ENCODE measurements at places on chromosomes 16 and 17.

DNA sequence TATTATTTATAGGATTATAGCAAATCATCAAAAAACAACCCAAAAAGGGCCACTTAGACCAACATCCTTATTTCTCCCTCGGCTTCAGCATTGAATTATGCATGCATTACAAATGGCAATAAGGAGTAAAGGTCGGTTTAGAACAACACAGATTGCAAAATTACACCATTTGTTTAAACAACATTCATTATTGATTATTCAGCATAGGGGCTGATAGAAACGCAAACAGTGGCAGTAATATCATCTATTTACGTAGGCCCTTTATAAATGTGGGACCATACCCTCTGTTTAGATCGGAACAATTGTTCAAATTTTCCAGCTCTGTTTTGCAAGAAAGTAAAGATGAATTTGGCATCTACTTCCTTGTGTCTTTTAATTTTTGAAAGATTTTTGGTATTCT lies 153.3 kb downstream of the WWOX start:
- no peak for DNase-seq

- DNase-seq, result no peak
These were observed 154.2 kb upstream of the CDH8 start for GRCh38 chr16:62190426-62190825.

DNA sequence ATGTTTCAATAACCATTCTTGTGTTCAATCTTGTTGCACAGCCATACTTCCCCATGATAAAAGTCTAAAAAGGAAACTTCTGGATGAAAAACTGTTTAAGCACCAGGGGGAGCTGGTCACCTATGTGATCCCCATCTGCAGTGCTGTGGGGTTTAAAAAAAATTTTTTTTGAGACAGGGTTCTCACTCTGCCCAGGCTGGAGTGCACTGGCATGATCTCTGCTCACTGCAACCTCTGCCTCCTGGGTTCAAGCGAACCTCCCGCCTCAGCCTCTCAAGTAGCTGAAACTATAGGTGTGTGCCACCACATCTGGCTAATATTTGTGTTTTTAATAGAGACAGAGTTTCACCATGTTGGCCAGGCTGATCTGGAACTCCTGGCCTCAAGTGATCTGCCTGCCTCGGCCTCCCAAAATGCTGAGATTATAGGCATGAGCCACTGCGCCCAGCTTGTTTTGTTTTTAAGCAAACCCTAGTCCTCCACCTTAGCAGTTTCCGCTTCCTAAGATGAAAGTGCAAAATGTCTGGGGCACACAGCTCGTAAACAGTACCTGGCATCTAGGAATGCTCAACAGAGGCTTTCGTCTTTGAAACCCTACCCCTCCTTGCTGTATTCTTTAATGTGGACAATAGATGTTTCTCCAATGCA lies 25.4 kb downstream of the DNAJA2 start:
- DNase-seq, result peak; percentile 21

DNA sequence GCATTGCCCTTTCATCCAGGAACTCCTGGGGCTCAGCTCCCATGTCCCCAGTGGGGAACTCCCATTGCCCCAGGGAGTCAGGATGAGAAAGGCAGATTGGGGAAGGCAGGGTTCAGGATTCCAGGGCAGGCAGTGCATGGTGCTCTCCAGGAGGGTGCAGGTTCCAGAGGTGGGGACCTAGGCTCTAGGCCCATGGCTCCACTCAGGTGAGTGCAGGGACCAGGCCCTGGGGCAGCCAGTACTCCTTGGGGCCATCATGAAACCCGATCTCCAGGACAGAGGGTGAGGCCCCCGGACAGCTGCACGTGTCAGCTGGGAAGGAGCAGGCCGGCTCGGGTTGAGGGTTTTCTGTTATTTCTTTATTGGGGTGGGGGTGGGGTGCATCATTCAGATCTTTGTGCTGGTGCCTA lies 1.3 kb upstream of the MTSS2 start:
- DNase-seq, result no peak

- peak; percentile 7 for DNase-seq
These were observed 131.6 kb downstream of the MRTFB start for GRCh38 chr16:14202697-14203096.
